ENCODE measurements at places on chromosomes 12 and 14.
A peak's percentile ranks its signal among the peaks of the same experiment; 100 is the strongest.

DNA sequence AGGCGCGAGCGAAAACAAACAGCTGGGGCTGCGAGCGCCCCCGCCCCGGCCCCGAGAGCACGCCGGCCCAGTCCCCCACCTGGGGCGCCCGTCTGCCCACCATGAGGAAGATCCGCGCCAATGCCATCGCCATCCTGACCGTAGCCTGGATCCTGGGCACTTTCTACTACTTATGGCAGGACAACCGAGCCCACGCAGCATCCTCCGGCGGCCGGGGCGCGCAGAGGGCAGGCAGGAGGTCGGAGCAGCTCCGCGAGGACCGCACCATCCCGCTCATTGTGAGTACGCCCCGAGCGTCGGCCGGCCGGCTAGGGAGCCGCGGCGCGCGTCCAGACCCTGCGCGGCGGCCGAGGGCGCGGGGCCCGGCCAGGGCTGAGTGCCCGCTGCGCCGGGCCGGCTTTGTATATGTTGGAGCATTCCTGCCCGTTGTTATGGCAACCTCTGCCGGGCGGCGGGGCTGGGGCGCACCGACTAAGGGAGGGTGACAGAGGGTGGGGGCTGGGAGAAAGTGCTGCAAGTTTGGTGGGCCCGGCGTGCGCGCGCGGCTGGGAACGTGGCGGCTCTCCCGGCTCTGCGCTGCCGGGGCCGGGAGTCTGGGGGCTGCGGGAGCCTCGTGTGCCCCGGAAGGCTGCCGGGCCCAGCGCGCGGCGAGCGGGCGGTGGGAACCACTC is 367 bp downstream of the GALNT16 start:
- peak; percentile 11 for DNase-seq

DNA sequence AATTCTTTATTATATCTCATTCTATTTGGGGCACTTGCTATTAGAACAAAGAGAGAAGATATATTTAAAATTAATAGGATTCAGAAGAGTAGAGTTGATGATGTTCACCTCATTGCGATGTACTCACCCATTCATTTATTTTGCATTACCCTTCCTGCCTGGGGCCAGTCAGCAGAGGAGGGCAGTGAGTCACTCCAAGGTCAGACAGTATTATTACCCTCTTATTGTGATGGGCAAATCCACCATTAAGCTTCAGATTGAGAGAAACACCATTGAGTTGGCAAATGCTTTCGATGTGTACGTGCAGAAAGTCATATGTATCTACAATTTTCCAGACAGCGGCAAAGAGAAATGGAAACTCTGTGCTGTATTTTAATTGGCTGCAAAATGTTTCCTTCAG is 134.2 kb downstream of the BICD1 start:
- peak; percentile 11 for DNase-seq

DNA sequence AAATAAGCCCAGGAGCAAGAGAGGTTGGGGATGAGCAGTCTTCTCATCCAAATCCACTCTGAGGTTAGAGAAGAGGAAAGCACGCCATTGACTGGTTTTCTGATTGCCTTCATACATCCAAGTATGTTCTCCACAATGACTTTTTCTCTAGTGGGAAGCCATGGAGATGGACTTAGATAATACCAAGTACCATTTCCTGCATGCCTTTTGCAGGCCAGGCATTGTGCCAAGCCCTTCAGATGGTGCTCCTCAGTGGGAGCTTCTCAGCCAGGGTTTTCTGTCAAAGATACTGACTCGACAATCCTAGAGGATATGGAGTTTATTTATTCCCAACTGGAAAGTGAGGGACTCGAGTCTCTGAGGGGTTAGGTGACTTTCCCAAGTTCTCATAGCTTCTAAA is 218.0 kb downstream of the ZFP36L1 start:
- DNase-seq = no peak

DNA sequence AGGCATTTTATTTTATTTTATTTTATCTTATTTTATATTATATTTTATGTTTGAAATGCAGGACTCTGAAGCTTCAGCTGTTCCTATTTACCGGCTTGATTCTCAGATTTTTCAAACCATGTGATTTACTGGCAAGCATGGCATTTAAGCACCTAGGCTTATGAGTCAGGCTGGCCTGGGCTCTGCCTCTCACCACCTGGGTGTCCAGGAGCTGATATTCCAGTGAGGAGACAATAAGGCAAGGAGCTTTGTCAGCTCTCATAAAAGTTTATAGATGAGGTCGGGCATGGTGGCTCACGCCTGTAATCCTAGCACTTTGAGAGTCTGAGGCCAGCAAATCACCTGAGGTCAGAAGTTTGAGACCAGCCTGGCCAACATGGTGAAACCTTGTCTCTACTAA is 2.1 kb downstream of the DAO start:
- no peak for DNase-seq

DNA sequence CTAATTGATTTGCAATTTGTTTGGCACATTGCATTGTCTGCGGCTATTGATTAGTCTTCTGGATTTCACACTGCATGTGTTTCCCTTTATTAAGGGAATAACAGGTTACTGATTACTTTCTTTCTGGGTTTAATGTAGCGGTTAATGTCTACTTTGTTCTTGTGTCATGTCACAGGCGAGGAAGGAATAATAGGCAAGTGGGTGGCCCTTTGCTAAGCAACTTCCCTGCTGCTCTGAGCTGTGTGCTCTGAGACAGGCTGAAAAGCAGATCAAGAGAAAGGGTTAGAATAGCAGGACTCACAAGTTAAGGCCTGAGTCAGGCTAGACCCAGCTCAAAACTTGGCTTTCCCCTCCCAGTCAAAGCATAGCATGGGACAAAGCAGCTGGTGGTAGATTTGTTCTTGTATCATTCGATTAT is 77.2 kb downstream of the NKX2-1 start:
- no peak for DNase-seq

DNA sequence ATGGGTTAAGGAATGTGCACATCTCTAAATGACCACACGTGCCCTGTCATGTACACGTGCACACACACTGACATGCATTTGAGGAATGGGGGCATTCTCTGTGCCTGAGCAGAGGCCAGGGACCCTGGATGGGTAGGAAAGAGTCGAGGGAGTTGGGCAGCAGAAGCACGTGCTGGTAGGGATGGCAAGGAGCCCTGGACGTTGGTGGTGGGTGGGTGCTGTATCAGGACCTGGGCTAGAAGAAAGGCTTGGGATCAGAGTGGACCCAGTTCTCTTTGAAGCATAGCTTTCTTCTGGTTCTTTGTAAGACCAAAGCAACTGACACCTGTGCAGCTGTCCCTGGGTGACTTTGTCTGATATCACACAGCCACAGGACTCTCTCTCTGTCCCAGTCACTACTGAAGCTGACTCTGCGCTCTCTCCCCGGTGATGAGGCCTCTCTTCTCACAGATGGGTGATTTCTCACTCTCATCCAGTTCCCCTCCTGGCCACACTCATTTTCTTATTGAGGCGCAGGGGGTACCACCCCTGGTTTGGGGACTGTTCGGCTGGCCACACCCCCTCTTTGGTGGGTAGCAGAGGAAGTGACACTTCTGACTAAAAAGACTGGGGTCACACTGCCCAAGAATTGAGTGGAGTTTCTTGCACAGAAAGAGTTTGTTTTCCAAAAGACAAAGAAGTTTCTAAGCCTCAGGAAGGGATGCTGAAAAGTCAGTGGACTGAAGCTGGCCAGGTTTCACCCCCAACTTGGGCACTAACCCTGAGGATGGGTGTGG is 171.7 kb upstream of the RTL1 start:
- no peak for DNase-seq

DNA sequence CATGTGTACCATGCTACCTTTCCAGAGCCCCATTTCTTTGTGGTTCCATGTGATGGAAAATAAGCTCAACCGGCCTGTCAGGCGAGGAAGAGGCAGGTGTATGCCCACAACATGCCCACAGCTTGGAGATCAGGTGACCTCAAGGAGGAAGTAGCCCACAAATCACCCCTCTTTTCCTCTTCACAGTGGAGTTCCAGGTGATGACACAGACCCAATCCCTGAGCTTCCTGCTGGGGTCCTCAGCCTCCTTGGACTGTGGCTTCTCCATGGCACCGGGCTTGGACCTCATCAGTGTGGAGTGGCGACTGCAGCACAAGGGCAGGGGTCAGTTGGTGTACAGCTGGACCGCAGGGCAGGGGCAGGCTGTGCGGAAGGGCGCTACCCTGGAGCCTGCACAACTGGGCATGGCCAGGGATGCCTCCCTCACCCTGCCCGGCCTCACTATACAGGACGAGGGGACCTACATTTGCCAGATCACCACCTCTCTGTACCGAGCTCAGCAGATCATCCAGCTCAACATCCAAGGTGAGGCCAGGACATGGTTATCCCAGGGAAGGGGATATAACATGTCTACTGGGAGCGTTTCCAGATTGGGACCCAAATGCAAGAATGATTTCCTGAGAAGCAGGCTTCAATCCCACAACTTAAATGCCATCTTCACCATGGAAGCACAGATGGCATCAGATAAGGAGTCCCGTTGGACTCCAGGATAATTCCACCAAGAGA is 5.5 kb downstream of the TAPBPL start:
- no peak for DNase-seq

- DNase-seq = no peak
Observed at GRCh38 chr12:111453071-111453989, 47.6 kb downstream of the SH2B3 start.

GRCh38 chr12:9651265-9651729 is 18.2 kb upstream of the CLEC2D start:
- DNase-seq = peak; percentile 43

DNA sequence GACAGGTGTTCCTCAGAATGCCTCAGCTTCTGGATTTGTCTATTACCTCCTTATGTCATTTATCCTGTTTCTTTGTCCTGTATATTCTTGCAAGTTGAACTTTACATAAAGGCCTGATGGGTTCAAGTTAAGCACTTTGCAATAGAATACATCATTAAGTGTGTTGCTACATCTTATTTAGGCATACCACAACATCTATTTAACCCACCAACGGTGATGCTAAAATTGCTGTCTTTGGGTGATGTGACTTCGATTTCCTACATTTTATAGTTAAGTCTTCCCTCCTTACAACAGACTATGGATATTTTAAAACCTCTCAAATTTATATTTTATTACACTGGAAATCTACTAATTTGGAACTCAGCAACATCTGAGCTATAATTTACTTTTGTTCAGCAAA is 171.0 kb downstream of the KICS2 start:
- no peak for DNase-seq

DNA sequence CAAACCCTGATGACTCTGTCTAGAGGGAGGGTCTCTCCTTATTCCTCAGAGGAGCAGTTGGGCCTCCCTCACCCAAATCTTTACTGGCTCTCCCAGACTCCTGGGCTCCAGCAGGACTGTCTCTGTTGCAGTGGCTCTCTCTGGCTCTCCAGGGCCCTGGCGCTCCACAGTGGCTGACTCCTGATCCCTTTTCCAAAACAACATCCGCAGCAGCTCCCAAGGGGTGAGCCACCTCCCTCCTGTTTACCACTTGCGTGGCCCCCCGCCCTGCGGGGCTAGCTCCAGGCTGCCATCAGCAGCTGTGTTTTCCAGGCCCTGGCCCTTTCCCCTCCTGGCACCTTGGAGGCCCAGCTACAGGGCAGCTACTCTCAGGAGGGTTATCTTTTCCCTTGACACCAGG is 123.5 kb downstream of the CALM1 start:
- DNase-seq = no peak

DNA sequence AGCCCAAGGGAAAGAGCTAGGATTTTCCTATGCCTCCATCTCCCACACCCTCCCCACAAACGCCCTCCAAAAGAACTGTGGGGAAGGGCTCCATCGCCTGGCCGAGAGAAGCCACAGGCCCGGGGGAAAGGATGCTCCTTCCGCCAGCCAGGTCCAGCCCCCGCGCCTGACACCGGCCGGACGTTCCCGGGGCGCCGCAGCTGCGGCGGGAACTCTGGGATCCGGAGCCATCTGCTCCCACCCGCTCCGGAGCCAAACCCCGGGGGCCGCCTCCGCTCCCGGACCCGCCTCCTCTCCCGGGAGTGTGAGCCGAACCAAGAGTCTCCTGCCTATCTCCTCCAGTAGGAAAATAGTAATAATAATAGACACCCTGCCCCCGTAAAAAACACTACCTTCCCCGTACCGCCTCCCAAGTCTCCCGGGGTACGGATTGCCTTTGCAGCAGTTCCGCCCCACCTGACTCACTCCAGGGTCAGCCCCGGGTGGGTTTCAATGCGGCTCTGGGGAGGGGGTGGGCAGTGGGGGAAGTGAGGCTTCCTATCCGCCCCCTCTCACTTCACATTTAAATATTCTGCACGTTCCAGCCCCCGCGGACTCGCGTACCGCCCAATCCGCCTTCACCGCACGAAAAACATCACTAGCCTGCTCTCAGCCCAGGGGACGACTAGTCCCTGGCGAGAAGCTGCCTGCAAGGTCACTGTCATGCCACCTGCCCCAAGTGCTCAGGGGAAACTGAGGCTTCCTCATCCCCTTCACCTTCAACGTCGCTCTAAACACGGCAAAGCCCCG is 2.4 kb downstream of the AGAP2 start:
- DNase-seq = no peak

- no peak for DNase-seq
Observed at GRCh38 chr14:71589609-71590008, 342.6 kb upstream of the RGS6 start.

DNA sequence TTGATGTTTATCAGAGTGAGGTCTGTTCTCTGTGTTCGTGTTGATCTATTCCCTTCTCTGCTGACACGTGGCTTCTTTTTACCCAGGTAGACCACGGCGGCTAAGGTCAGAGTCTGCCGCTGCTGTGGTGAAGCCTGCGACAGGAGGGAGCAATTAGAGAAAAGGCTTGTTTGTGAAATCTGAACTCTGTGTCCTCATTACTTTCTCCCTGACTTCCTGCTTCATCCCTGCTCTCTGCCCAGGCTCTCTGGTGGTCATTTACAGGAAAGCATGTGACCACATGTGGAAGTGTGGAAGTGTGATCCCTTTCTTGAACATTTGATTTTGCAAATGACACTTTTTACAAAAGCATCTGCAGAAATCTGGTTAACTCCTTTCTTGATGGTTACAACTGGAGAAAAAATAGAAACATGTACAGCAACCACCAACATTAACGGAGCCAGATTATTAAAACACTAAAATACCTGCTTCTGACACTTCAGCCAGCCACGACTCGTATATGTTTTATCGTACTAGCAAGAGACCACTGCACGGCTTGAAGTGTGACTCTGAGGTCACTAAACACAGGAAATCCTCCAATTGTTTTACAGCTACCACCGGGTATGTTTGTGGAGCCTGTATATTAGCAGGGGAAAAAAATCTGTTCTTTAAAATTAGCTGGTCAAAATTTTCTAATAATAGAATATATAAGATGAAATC is 388.6 kb upstream of the TMPO start:
- DNase-seq = no peak

- no peak for DNase-seq
Observed at GRCh38 chr12:109760031-109760929, 46.7 kb downstream of the FAM222A start.

DNA sequence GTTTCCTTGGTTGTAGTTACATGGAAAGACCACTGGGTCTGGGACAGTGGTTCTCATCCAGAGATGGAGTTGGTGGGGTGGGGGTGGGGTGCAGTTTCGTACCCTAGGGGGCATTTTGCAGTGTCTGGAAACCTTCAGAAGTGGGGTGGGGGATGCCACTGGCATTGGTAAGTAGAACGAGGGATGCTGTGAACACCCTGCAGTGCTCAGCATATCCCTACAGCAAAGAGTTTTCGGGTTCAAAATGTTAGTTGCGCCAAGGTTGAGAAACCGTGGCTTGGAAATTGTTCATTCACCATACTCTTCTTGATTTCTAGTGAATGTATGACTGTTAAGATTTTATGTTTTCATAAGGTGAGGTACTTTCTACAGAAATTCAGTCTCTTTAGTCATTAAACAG is 28.7 kb downstream of the TRAF3 start:
- DNase-seq = no peak

Measured in brain microvascular endothelial cell (primary cell).